Stimulated activated CD8-positive, alpha-beta memory T cell treated with anti-CD3 and anti-CD28 coated beads, Interleukin-15, amount 100 ng/mL, for 24 hours (primary cell): ENCODE measurements at places on chromosomes 4 and X.

DNA sequence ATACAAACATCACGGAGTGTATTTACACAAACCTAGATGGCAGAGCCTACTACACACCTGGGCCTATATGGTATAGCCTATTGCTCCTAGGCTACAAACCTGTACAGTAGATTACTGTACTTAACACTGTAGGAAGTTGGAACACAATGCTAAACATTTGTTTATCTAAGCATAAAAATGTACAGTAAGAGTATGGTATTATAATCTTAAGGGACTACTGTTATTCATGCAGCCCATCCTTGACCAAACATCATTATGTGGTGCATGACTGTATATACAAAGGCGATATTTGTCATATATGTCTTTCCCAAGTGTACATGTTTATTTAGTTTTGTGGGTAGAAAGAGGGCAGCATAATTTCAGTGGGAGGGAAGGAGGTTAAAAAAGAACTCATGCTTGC is 177.7 kb upstream of the FSTL5 start:
- no peak for DNase-seq

DNA sequence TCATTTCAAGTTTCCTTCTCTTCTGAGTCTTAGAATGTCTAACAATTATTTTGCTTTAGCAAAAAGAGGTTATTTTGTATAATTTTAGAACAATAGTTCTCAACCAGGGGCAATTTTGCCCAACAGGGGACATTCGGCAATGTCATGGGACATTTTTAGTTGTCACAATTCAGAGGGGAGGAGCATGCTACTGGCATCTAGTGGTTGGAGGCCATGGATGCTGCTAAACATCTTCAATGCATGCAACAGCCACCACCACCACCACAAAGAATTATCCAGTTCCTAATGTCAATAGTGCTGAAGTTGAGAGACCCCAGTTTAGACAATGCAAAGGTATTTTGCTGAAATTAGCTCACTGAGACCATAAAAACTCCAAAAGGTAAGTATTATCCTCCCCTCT is 122.5 kb downstream of the ARHGAP6 start:
- no peak for DNase-seq

- no peak for DNase-seq
These were observed 129.0 kb downstream of the BTC start for GRCh38 chr4:74665346-74665745.

DNA sequence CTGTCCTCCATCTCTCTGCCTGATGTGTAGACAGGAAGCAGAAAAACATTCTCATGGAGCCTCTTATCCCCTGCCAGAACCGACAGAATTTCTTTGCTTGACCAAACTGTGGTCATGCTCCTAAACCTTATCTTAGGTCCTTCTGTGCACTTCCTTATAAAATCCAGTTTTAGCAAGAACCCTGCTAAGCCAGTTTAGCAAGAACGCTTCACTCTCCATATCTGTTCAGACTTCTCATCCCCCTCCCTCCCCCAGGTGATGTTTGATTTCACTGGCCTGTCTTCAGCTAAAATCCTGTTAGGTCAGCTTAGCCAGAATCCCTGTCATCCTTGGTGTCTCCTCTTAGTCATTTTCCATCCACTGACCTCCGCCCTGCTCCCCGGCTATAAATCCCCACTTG is 1130.9 kb upstream of the PRKX start:
- no peak for DNase-seq

DNA sequence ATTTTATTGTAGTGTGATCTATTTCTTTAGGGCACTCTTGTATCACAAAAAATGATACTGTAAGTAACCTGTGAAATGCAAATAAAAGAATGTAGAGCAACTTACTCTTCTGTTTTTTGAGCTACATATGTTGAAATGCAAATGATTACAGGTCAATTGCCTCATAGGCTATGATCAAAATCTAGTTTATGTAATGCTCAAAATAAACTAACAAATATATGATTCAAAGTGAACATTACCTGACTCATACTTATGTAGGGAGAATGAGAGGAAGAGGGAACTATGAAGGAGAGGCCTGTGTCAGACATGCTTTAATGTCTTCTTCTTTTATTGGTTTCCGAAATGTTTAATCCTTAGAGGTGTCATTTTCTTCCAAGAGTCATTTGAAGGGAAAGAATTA is 5.0 kb upstream of the RPS6KA3 start:
- DNase-seq: no peak

DNA sequence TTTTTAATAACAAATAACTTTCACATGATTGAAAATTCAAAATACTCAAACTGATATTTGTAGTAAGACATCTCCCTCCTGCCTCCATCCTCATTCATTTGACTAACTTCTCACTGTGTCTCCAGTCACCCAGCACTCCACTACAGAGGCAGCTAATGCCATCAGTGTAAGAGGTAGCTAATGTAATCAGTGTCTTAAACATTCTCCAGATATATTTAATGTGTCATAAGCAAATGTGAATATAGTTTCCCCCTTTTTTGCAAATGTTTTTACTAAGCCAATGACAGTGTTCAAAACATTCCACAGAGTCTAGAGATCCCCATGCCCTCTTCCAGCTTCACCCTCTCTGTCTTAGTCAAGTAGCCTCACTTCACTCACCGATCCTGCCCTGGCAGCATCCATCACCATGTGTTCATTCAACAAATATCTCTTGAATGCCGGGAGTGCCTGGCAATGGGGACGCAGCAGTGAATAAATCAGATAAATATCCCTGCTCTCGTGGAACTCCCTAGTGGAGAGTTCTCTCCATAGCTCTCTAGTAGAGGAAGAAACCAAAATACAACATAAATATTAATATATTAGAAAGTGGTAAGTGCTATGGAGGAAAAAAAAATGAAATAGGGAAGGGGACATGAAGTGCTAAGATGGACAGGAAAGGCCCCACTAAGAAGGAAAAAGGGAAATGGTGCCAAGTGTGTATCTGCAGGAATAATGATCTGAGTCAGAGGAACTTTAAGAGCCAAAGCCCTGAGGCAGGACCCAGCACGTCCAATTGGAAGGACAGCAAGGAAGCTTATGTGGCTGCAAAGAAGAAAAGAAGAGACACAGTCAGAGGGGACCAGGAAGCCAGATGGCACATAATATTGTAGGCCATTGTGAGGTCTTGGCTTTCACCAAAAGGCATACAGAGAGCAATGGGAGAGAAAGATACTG is 18.7 kb downstream of the SCFD2 start:
- DNase-seq: no peak

DNA sequence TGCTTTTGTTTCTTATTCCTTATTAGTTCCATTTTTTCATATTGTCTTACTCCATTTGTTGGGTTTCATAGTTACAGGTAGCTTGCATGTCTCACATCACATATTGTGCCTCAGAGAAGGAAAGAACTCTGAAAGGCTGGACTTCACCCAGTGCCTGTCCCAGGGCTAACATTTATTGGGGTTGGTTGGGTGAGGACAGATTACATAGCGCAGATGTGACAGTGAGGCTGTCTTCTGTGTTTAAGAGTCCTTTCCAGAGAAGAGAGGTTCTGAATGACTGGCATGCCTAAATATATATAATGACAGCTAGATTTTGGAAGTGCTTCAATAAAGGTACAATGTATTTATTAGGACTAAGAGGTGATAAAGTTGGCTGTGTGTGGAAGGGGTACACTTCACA is 2.7 kb downstream of the ZNF330 start:
- no peak for DNase-seq

DNA sequence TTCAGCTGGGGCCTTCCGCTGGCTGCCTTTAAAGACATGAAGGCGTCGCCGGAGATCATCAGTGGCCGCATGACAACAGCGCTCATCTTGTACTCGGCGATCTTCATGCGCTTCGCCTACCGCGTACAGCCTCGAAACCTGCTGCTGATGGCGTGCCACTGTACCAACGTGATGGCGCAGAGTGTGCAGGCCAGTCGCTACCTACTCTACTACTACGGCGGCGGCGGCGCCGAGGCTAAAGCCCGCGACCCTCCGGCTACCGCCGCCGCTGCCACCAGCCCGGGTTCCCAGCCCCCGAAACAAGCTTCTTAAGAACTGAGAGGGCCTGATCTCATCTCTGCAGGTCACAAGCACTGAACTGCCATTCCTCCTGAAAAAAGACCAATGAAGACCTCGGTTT is 437 bp downstream of the MPC1L start:
- no peak for DNase-seq

- no peak for DNase-seq
These were observed 47.9 kb upstream of the PAGE3 start for GRCh38 chrX:55312655-55313054.

- no peak for DNase-seq
These were observed 465.2 kb downstream of the CENPC start for GRCh38 chr4:67080046-67080557.

DNA sequence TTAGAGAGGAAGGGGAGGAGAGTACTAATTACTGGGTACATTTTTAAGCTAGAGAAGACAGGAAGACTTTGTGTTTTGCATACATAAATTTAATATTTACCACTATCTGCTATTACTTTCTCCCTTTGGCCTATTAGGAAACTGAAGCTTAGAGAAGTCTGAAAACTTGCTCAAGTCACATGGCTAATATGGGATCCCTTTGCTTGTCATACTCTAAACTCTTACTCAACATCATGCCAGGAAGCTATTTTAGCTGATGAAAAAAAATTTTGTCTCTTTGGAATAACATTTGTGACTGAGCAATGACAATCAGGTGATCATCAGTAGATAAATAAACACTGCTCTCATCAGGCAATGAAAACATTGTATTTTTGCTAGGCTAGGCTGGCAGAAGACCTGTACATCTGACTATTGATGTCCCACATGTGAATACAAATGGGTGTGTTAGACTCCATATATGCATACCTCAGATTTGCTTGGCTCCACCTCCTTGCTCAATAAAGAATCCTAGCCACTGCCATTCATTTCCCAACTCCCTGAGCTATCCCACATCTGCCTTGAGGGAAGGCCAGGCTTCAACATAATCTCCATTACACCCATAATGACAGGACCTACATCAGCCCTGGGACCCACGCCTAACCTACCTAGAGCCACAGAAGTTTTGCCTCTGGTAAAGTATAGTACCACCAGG is 17.0 kb upstream of the DCLK2 start:
- DNase-seq: no peak

- no peak for DNase-seq
These were observed 2.5 kb downstream of the USP51 start for GRCh38 chrX:55487143-55487542.

DNA sequence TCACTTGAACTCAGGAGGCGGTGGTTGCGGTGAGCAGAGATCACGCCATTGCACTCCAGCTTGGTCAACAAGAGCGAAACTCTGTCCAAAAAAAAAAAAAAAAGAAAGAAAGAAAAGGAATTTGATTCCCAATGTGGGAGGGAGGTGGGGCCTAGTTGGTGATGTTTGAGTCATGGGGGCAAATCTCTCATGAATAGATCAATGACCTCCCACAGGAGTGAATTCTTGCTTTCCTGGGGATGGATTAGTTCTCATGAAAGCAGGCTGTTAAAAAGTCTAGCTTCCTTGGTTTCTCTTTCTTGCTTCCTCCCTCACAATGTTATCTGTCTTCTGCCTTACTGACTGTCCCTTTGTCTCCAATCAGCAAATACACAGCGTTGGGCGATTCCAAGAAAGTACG is 419.5 kb upstream of the RPS6KA3 start:
- DNase-seq: no peak

GRCh38 chrX:110402091-110402849 is 43.6 kb downstream of the RTL9 start:
- no peak for DNase-seq

GRCh38 chr4:183197140-183197539 is 98.1 kb downstream of the WWC2 start:
- no peak for DNase-seq

GRCh38 chr4:38155589-38156294 is 195.5 kb downstream of the PTTG2 start:
- no peak for DNase-seq

GRCh38 chr4:48343551-48343950 is 2.2 kb downstream of the SLAIN2 start:
- no peak for DNase-seq
